ENCODE measurements at places on chromosomes 3 and 15. TPM values are rescaled to one million over a fixed set of nuclear protein-coding genes. Genes with fewer than 3 reads are reported as not detected.

Gene UPK1B
- total RNA-seq: not detected

Gene NMD3
- total RNA-seq: 72.6 TPM

Gene SRGAP3
- 58.3 TPM for total RNA-seq

Gene KCNH8
- 11.0 TPM for total RNA-seq

Gene GNAT1
- total RNA-seq: not detected

Gene FAM81A
- 42.8 TPM for total RNA-seq

Gene KCNMB3
- 2.0 TPM for total RNA-seq

Gene ITIH1
- not detected for total RNA-seq

Gene IL12A
- 2.0 TPM for total RNA-seq

Gene PRRT3
- total RNA-seq: 4.1 TPM

Gene INKA1
- total RNA-seq: 14.3 TPM

Gene STARD5
- 3.3 TPM for total RNA-seq

Gene VEPH1
- 13.0 TPM for total RNA-seq

Gene ELL3
- 1.2 TPM for total RNA-seq

Gene ARRDC4
- 40.4 TPM for total RNA-seq

Gene BMF
- 2.9 TPM for total RNA-seq

Gene CISH
- 0.41 TPM for total RNA-seq

Gene SLC28A2
- total RNA-seq: not detected

Gene SHQ1
- 15.9 TPM for total RNA-seq

Gene GCSAM
- not detected for total RNA-seq

Gene HTR3E
- total RNA-seq: not detected

Gene KLHL40
- 0.41 TPM for total RNA-seq

Gene ZWILCH
- total RNA-seq: 43.6 TPM

Gene CLRN1
- total RNA-seq: not detected

Gene SMAD6
- 2.4 TPM for total RNA-seq

Gene DCBLD2
- total RNA-seq: 31.4 TPM

Gene TRIM42
- total RNA-seq: not detected

Gene DUOX2
- not detected for total RNA-seq

Gene DGKG
- total RNA-seq: 7.3 TPM

Gene PSTPIP1
- total RNA-seq: 0.41 TPM

Gene PAQR9
- 2.4 TPM for total RNA-seq

Gene LTF
- total RNA-seq: 0.41 TPM

Gene THRB
- 42.4 TPM for total RNA-seq

Gene HHATL
- not detected for total RNA-seq

Gene WNT7A
- 15.1 TPM for total RNA-seq

Gene MESP1
- 2.0 TPM for total RNA-seq

Gene PLCH1
- total RNA-seq: 19.2 TPM

Gene MYO9A
- 121 TPM for total RNA-seq

Gene NR2E3
- not detected for total RNA-seq

Gene ITIH4
- 6.1 TPM for total RNA-seq

Gene KNG1
- total RNA-seq: not detected

Gene KLF15
- 2.0 TPM for total RNA-seq

Gene KY
- total RNA-seq: 0.41 TPM

Gene FBXO40
- total RNA-seq: not detected
